Activated T-cell treated with anti-CD3 and anti-CD28 coated beads, Interleukin-2, amount 50 U/mL, for 1 hour (primary cell): ENCODE measurements at places on chromosomes 1 and 21.

DNA sequence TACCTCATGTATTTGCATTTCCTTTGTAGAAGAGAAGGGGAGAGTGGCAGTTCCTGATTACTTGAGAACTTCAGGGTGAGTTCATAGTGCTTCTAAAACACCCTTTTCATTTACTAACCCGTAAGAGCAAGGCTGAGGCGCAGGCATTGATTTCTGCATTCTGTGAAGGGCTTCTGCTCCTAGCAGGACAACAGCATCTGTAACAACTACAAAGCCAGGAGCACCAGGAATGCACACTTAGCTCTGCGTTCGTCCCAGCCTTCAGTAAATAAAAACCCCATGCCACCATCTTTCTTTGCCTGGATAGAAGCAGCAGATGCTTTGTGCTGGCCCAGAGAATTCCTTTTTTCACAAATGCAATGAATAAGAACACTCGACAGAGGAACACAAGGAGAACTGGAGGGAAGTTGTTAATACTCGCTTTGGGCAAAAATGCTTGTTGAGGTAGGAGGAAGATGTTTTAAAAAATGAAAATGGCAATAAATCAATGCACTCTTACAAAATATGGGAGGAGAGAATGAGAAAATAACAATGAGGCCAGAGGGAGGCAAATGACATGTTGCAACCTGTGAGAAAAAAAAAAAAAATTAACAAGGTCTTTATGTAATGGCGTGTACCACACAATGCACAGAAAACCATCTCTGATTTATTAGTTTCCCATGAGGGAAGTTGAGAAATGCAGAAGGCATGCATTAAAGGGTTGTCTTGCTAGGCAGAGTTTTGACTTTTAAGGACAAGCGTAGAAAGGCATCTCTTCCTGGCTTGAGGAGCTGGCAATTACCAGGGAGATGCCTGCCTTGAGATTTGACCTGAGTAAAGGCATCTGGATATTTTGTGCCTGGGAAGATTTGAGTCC is 418.8 kb downstream of the DISC1 start:
- DNase-seq, result no peak

DNA sequence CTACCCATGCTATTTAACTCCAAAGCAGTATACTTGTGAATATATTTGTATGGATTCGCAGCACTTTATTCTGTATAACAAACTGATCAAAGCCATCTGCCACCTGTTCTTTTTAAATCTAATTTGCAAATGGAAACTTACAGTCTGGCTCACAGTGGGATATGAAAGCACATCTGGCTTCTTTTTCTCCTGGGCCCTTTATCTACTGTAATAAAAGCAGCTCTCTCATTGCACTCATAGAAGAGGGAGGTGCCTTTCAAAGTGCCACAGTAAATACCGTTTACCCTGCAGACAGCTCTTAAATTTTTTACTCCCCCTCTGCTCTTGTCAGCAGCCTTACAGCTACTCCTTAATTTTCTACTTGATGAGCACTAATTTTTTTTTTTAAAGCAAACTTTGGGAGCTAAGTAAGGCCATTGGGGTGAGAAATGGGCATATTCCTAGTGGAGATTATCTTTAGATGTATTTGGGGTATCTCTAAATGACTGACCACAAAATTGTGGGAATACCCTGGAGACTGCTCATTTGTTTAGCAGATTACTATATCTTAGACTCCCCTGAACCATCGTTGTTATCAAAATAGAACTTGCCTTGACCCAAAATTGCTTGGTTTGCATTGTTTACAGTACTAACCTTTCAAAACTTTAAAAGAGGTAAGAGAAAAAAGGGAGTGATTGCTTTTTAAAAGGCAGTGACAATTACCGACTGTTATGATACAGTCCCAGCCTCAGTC is 110.1 kb downstream of the VPS13D start:
- no peak for DNase-seq

- no peak for DNase-seq
Measured at GRCh38 chr1:23557471-23558124, 1.7 kb downstream of the ID3 start.

DNA sequence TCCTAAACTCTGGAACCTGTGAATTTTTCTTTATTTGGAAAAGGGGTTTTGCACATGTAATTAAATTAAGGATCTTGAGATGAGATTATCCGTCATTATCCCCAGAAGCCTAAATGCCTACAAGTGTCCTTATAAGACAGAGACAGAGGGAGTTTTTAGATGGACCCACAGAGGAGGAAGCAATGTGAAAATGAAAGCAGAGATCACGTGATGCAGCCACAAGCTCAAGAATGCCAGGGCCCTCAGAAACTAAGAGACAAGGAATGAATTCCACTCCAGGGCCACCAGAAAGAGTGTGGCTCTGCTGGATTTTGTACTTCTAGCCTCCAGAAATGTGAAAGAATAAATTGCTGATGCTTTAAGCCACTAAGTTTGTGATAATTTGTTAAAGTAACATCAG is 183.6 kb upstream of the UBE2U start:
- DNase-seq, result no peak

DNA sequence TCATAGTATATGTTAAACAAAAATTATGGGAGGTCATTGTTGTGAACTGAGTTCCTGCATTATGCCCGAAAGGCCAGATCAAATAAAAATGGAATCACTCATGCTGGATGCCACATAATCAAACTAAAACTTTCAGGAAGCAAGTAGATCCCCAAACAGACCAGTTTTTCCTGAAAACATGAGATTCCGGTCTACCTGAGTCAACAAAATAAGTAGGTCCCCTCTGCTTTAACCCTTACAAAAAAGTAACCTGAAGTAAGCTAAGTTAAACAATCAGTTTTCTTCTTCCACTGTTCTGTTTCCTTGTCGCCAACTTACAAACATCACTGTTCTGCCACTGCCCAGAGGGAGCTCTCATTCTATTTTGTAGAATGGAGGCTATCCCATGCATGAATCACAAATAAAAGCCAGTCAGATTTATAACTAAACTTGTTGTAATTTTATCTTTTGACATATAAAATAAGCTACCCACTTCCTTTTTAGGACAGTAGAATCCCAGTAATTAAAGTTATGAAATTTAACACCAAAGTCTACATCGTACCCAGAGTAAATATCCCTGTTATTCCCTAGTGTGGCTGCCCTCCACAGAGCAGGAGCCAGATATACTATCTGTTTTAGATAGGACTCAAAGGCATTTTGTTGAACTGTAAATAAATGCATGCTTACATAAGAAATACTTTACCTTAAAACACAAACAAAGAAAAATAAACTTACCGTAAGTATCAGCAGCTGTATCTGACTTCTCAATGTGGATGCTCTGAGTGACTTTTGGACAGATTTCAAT is 149.4 kb downstream of the TIAM1 start:
- DNase-seq, result no peak

DNA sequence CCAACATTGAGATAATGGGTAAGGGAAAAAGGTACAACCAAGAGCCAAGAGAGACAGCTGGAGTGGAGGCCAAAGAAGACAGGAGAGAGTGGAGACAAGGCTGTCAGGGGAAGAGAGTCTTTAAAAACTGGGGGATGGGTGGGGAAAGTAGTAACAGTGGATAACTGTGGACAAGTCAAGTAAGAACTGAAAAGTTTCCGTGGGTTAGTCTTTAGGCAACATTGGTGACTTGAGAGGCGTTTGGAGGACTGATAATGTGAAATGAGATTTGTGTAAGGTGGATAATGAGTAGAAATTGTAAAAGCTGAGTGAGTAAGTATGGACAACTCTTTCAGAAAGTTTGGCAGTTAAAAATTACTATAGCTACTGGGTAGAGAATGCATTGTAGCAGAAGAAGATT is 10.4 kb downstream of the PPP2R5A start:
- DNase-seq, result no peak

DNA sequence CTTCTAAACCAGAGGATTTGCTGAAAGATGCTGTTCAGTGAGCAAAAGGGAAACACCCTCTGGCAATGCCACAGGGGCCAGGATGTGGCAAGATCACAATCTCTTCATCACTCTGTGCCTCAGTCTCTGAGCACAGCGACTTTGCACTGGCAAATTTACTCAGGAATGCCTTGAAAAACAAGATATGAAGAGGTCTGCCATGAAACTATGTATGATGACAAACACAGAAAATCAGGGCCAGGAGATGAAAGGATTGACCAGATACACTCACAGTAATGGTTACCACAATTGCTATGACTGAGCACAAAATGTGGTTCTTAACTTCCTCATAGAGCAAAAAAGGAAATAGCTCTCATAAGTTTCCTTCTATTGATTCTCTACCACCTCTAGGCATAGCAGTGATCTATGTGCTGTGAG is 5.8 kb downstream of the TTC13 start:
- peak; percentile 58 for DNase-seq

- no peak for DNase-seq
Measured at GRCh38 chr1:227759341-227760300, 24.4 kb downstream of the SNAP47 start.
